ENCODE measurements at places on chromosomes 5 and 9.

GRCh38 chr9:84436386-84437109 is 96.0 kb upstream of the SLC28A3 start:
- DNase-seq, result no peak

DNA sequence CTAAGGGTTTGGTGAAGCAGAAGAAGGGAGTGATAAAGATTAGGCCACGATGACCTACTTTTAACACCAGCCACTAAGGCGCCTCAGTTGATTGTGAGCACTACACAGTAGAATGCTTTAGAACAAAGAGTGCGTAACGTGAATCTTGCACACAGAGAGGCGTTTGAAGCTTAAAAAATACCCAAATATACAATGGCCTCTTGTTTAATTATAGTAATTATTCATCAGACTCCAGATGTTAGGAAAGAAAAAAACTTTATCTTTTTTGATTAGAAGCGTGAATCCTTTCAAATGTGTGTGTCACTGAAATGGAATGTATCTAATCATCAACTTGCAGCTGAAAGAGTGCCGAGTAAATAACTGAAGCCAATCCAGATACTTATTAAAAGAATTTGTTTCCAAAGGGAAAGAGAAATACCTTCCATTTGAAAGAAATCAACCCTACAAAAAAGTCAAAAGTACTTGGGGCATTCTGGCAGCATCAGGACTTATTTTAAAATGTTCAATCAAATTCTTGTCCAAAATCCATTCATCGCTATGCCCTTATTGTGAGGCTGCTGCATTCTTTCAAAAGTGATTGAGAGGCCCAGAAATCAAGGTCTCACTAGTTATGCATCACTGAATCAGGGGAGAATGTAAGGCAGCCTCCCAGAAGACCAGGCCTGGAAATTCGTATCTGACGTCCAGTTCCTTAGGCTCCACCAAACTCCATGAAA is 337.5 kb downstream of the ZNF608 start:
- peak; percentile 73 for DNase-seq

- no peak for DNase-seq
Observed at GRCh38 chr5:88829054-88829453, 53.9 kb downstream of the MEF2C start.

GRCh38 chr5:110899566-110900412 is 161.0 kb downstream of the SLC25A46 start:
- no peak for DNase-seq
